Testis (tissue), 5 donors: ENCODE measurements at places on chromosomes 3 and 15. TPM values are rescaled to one million over a fixed set of nuclear protein-coding genes. Genes with fewer than 3 reads are reported as not detected.

The SNTN gene
- 2.3 TPM for polyA plus RNA-seq

The SV2B gene
- polyA plus RNA-seq, result 1.7 TPM

The FETUB gene
- polyA plus RNA-seq, result 2.4 TPM

The SAMD7 gene
- polyA plus RNA-seq, result 0.25 TPM

The ADIPOQ gene
- polyA plus RNA-seq, result 1.5 TPM

The DNAJB11 gene
- polyA plus RNA-seq, result 58.5 TPM

The SNX33 gene
- 10.5 TPM for polyA plus RNA-seq

The SLC15A2 gene
- polyA plus RNA-seq, result 11.8 TPM

The ANKUB1 gene
- 2.5 TPM for polyA plus RNA-seq

The IL17RD gene
- 27.9 TPM for polyA plus RNA-seq

The SLC4A7 gene
- 17.7 TPM for polyA plus RNA-seq

The SCN11A gene
- 1.8 TPM for polyA plus RNA-seq

The PEX5L gene
- 7.3 TPM for polyA plus RNA-seq

The GRAMD1C gene
- polyA plus RNA-seq, result 45.5 TPM

The CHL1 gene
- 9.1 TPM for polyA plus RNA-seq

The UPK1B gene
- 2.2 TPM for polyA plus RNA-seq

The MOBP gene
- 19.5 TPM for polyA plus RNA-seq

The XRN1 gene
- polyA plus RNA-seq, result 18.2 TPM

The ITGB5 gene
- 46.0 TPM for polyA plus RNA-seq

The IGF2BP2 gene
- polyA plus RNA-seq, result 18.9 TPM

The MUSTN1 gene
- polyA plus RNA-seq, result 21.7 TPM

The SEMA4B gene
- 22.2 TPM for polyA plus RNA-seq

The MESP2 gene
- polyA plus RNA-seq, result 1.3 TPM

The ADPRH gene
- polyA plus RNA-seq, result 8.0 TPM

The GP9 gene
- polyA plus RNA-seq, result 2.1 TPM

The SNRPA1 gene
- polyA plus RNA-seq, result 121 TPM

The DCLK3 gene
- 8.1 TPM for polyA plus RNA-seq

The BLM gene
- 5.8 TPM for polyA plus RNA-seq

The SLC49A4 gene
- 12.4 TPM for polyA plus RNA-seq

The PP2D1 gene
- polyA plus RNA-seq, result 37.5 TPM

The CPEB1 gene
- polyA plus RNA-seq, result 60.8 TPM

The PLXNB1 gene
- 41.5 TPM for polyA plus RNA-seq

The WDR93 gene
- polyA plus RNA-seq, result 31.9 TPM

The CHDH gene
- 13.5 TPM for polyA plus RNA-seq

The NAA80 gene
- polyA plus RNA-seq, result 72.4 TPM

The SLC35G2 gene
- 22.4 TPM for polyA plus RNA-seq

The TRANK1 gene
- polyA plus RNA-seq, result 7.5 TPM

The NXPE3 gene
- 14.6 TPM for polyA plus RNA-seq

The CCR3 gene
- not detected for polyA plus RNA-seq

The CCDC54 gene
- polyA plus RNA-seq, result 112 TPM

The CDHR4 gene
- polyA plus RNA-seq, result 11.7 TPM

The CD200R1 gene
- 1.5 TPM for polyA plus RNA-seq

The CCR8 gene
- polyA plus RNA-seq, result not detected

The GPR176 gene
- 23.1 TPM for polyA plus RNA-seq

The TRPM7 gene
- polyA plus RNA-seq, result 18.1 TPM

The ALS2CL gene
- polyA plus RNA-seq, result 4.4 TPM

The GCSAM gene
- polyA plus RNA-seq, result 0.42 TPM

The USP8 gene
- 25.0 TPM for polyA plus RNA-seq

The GRM2 gene
- polyA plus RNA-seq, result 10.7 TPM

The SMAD3 gene
- polyA plus RNA-seq, result 11.4 TPM

The FGF7 gene
- 1.6 TPM for polyA plus RNA-seq

The KCNMB2 gene
- polyA plus RNA-seq, result 2.6 TPM

The GOLGA8M gene
- polyA plus RNA-seq, result 8.7 TPM

The SPESP1 gene
- 67.6 TPM for polyA plus RNA-seq

The CADPS gene
- polyA plus RNA-seq, result 8.6 TPM

The MASP1 gene
- 3.6 TPM for polyA plus RNA-seq

The SPTBN5 gene
- polyA plus RNA-seq, result 1.4 TPM

The SST gene
- polyA plus RNA-seq, result 0.84 TPM
